CMK (cell line): ENCODE measurements at places on chromosomes 1 and 21.

GRCh38 chr1:180057883-180058396 is 96.7 kb upstream of the QSOX1 start:
- DNase-seq = no peak

GRCh38 chr1:47547753-47548573 is 110.1 kb downstream of the FOXD2 start:
- DNase-seq = no peak

GRCh38 chr1:234618737-234619049 is 8.7 kb upstream of the IRF2BP2 start:
- no peak for DNase-seq

DNA sequence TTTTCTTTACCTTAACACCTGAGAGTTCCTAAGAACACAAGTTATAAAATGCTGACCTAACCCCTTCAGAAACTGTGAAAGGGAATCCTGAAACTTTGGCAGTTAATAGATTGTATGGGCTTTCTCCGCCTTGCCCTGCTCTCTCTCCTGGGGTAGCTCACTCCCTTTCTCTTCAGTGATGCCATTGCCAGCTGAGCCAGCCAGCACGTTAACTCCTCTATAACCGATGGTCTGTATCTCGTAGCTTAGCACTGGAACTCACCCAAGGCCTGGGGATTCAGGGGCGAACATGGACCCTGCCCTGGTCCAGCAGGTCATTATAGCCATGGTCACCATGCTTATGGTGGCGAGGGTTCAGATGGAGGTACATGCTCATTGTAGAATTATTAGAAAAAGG is 40.7 kb downstream of the TRAPPC10 start:
- no peak for DNase-seq

GRCh38 chr1:1895456-1896336 is 4.8 kb upstream of the GNB1 start:
- DNase-seq = no peak

GRCh38 chr1:178726545-178726944 is 1.5 kb downstream of the RALGPS2 start:
- DNase-seq = no peak

GRCh38 chr1:221704306-221704705 is 37.6 kb downstream of the DUSP10 start:
- DNase-seq = no peak

DNA sequence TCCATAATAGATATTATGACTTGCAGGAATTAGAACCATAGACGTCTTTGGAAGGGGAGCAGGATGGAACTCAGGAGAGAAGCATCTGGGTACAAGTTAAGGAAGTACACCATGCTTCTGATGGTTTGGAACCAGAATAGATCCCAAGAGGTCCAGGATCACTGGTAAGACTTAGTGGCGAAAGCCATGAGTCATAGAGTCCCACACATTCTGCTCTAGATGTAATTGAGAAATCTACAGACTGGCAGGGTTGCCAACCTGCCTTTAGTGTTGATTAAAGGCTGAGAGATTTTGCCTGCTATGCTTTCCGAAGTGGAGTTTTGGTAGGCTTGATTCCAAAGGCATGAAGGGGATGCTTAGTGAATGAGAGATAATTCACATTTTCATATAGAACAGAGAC is 57.1 kb upstream of the C1orf87 start:
- no peak for DNase-seq
